Stimulated activated CD4-positive, alpha-beta T cell treated with anti-CD3 and anti-CD28 coated beads, TNF-alpha, amount 100 ng/mL, for 24 hours (primary cell): ENCODE measurements at places on chromosomes 3 and 15.

- DNase-seq = no peak
These were observed 13.3 kb downstream of the VPS8 start for GRCh38 chr3:184825121-184825820.

GRCh38 chr3:194950906-194951628, 265.4 kb downstream of the FAM43A start:
- no peak for DNase-seq

GRCh38 chr3:113268942-113269341, 57.6 kb downstream of the BOC start:
- DNase-seq = no peak

DNA sequence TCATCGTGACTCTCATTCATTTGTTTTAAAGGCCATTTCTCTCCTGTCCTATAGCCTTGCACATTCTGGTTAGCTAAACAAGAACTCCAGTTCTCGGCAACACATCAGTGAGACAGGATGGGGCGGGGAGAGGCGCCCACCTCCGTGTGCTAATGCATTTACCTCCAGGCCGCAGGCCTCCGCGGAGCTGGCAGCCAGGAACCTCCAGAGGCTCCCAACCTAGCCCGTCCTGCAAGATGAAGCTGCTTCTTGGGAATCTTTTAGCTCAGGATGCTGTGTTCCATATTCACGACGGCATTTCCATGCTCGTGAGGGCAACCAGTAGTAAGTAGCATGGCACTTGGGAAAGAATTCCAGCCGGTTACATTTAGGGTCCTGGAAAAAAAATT, 47.9 kb downstream of the RGMA start:
- no peak for DNase-seq

- DNase-seq = no peak
These were observed 281.0 kb upstream of the TBL1XR1 start for GRCh38 chr3:177478170-177478867.

DNA sequence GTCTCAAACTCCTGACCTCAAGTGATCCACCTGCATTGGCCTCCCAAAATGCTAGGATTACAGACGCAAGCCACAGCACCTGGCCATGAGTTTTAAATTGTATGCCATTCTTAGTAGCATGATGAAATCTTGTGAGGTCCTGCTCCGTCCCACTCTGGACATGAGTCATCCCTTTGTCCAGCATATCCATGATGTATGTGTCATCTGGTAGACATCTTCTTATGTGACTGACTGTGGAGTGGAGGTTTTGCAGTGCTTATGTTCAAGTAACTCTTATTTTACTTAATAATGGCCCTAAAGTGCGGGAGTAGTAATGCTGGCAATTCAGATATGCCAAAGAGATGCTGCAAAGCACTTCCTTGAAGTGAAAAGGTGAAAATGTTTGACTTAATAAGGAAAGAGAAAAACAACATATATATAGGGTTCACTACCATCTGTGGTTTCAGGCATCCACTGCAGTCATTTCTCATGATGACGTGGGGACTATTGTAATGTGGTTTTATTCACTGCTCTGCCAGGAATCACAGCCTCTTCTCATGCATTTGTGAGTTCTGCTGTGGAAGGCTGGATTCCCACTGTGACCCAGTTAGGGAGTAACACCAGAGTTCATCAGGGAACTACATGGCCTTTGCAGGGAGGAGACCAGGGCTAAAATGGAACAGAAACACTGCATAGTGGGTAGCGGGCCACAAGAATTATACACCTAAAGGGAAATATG, 204.6 kb upstream of the STRIT1 start:
- DNase-seq = no peak

- no peak for DNase-seq
These were observed 376.9 kb upstream of the ARPP21 start for GRCh38 chr3:35262406-35262805.

- DNase-seq = no peak
These were observed at the start of gene LTK for GRCh38 chr15:41513506-41514227. LTK (minus strand) TSS chr15:41513827; CDS start chr15:41513709, 118 bp downstream.

DNA sequence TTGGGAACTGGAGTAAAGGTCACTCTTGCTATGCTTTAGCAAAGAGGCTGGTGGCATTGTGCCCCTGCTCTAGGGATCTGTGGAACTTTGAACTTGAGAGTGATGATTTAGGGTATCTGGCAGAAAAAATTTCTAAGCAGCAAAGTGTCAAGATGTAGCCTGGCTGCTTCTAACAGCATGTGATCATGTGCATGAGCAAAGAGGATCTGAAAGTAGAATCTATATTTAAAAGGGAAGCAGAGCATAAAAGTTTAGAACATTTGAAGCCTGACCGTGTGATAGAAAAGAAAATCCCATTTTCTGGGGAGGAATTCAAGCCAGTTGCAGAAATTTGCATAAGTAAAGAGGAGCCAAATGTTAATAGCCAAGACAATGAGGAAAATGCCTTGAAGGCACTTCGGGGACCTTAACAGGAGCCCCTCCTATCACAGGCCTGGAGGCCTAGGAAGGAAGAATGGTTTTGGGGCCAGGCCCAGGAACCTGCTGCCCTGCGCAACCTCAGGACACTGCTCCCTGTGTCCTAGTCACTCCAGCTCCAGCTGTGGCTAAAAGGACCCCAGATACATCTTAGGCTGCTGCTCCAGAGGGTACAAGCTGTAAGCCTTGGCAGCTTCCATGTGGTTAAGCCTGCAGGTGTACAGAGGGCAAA, 212.2 kb upstream of the LINGO1 start:
- DNase-seq = no peak

DNA sequence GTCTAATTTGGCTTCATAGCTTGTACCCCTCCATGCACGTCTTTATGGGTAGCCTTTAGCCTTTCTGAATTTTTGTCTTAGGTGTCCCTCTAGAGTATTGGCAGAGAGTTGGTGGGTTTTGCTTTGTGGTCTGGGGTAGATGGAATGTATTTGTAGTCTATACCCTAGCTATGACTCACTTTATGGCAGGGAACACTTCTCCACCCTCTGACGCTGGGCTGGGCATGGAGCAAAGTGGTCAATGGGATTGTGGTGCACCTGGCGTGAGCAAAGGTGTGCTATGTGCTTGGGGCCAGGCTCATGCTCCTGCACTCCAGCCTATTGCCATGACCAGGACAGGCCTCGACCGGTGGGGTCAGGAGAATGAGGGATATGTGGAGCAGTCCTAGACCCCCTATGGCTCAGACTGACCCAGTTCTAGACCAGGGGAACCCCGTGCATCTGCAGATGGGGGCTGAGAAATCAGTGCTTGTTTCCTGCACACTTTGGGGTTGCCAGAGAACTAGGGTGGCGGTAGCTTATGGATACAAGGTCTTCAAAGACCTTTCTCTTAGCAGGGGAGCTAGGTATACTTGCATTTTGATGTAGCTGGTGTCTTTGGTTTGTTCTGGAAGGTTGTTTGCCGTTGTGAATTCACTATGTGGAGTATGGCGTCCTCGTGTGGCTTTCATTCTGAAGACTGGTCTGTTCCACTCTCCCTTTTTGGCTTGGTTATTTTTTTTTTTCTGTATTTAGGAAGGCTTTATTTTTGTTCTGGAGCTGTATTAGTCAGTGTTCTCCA, 49.4 kb upstream of the RPL32 start:
- DNase-seq = no peak

- DNase-seq = no peak
These were observed 5.6 kb upstream of the MECOM start for GRCh38 chr3:169668957-169669741.

GRCh38 chr3:178443634-178444033, 92.6 kb upstream of the KCNMB2 start:
- DNase-seq = no peak

GRCh38 chr3:185540695-185541094, 11.7 kb downstream of the LIPH start:
- no peak for DNase-seq

- DNase-seq = peak; percentile 97
These were observed at the start of gene RAB5A for GRCh38 chr3:19946832-19947548. RAB5A (plus strand) TSS chr3:19947097; CDS start chr3:19950899, 3,802 bp downstream.

- DNase-seq = no peak
These were observed 107.9 kb upstream of the GBE1 start for GRCh38 chr3:81869382-81869781.

GRCh38 chr3:40116478-40117177, 192.9 kb upstream of the EIF1B start:
- DNase-seq = no peak

- no peak for DNase-seq
These were observed 73.9 kb upstream of the PIAS1 start for GRCh38 chr15:67980171-67980570.

GRCh38 chr3:47825590-47825989, 22.7 kb downstream of the DHX30 start:
- DNase-seq = no peak

DNA sequence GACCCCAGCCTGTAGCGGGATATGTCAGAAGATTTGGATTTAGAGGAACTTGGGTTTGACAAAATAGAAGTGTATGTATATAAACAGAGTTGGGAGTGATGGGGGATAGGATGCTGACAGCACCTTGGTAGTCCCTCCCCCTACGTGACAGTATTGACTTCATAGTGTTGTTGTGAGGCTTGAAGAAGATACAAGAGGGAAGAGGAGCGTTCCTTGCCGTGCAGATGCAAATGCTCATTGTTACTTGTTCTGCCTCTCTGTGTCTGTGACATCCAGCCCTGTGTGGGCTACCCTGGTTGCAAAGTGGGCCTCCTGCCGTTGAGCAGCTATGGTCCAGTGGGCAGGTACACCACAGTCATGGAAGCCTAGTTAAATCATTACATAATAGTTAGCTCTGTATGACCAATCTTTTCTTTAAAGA, 45.0 kb downstream of the SMAD3 start:
- DNase-seq = no peak

DNA sequence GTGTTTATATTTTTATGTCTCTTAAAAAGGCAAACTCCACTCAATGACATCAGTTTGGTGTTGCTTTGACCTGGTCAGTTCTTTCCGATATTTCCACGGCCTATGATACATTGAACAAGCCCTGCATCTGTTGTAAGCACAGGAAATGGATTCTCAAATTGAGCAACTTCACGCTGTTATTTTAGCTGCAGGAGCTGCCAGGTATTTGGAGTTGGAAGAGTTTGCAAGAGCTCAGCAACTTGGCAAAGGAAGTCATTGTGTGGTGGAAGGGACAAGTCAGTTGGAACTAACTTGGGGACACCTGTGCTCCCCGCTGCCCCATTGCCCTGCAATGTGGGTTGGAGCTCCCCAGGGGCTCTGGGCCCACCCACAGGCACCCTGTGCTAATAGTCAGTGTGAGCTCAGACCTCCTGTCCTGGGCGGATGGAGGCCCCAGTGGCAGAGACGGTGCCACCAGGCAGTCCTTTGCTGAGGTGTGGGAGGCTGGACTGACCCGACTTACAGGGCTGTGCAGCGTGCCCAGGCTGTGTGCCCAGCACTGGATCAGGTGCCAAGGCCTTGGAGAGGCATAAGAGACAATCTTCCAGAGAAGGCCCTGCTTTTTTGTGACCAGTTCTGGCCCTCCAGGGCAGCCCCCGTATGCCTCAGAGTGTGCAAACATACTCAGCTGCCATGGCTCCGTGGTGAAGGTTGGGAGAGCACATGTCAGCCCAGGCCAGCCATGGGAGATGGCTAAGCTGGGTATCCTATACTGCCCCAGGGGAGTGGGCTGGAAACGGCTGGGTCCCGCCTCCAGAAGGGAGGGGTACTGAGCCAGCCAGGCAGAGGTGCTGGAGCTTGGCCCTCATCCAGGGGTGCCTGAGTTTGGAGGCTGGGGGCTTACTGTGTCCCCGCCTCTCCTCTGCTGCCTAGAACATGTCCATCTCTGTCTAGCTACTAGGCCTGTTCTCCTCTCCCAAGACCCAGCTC, 43.5 kb downstream of the KY start:
- DNase-seq = no peak

DNA sequence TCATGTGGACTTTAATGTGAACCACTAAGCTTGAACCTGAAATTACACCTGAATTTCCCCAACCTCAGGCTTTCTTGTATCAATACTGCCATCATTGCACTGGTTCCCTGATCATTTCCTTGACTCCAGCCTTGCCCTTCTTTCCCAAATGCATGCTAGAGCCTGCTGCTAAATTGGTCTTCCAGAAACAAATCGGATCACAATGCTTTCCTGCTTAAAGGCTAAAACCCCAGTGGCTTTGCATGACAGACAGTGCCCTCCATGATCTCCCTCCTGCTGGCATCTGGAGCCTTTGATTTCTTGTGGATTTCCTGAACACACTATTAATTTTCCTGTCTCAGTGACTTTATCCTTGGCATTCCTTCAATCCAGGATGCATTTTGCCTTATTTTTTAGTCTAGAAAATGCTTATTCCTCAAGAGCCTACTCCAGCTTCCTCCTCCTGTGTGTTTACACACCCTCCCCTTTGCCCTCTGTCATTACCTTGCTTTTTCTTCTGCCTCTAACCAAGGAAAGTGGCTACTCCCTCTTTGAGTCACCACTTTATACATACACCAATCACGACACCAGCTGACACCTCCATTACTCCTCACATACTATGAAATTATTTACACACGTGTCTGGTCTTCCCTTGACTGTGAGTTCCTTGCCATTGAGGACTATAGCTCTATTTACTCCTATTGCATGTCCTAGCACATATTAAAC, 214.6 kb downstream of the KCNAB1 start:
- no peak for DNase-seq

GRCh38 chr15:67164401-67164791, 90.1 kb downstream of the AAGAB start:
- no peak for DNase-seq

- no peak for DNase-seq
These were observed 17.7 kb downstream of the FRMD4B start for GRCh38 chr3:69368129-69368741.
